ENCODE measurements at places on chromosomes 4 and X. TPM values are rescaled to one million over a fixed set of nuclear protein-coding genes. Genes with fewer than 3 reads are reported as not detected.

- DNase-seq = no peak
Observed at GRCh38 chr4:112736718-112737135, 99.8 kb downstream of the LARP7 start.

GRCh38 chr4:112765317-112765974 lies 128.5 kb downstream of the LARP7 start:
- DNase-seq = no peak

- no peak for DNase-seq
Observed at GRCh38 chr4:153539422-153539821, 73.3 kb downstream of the TMEM131L start.

Gene DGKK
- not detected for polyA plus RNA-seq

DNA sequence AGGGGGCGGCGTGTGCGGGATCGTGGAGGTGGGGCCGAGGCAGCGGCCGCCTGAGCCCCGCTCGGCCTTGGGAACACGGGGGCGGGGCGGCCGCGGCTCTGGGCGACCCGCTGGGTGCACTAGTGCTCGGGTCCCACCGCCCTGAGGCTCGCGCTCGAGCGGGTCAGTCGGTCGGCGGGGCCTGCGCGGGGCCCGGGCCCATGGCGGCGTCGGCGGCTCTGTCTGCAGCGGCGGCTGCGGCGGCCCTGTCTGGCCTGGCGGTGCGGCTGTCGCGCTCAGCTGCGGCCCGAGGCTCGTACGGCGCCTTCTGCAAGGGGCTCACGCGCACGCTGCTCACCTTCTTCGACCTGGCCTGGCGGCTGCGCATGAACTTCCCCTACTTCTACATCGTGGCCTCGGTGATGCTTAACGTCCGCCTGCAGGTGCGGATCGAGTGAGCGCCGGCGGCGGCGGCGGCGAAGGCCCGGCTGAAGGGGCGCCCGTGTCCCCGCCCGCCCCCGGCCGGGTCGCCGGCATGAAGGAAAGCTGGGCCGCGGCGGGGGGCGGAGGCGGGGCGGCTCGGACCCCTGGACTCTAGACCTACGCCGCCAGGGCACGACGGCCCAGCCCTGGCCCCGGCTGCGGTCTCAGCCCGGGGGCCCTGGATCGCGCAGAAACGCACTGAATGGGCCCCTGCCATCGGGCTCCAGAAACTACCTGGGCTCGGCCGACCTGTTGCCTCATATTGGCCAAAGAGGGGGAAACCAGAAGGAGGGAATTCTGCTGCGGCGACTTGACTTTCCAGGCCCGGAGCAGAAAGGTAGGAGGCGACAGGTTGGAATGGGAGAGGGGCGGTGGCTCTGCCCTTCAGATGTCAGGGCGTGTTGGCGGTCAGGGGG lies at the start of gene SMIM10L2A:
Gene SMIM10L2A, plus strand, starts transcription at position 13 of the 878 bp plus-strand sequence. Its CDS starts 188 bp downstream, at position 201.
- no peak for DNase-seq

DNA sequence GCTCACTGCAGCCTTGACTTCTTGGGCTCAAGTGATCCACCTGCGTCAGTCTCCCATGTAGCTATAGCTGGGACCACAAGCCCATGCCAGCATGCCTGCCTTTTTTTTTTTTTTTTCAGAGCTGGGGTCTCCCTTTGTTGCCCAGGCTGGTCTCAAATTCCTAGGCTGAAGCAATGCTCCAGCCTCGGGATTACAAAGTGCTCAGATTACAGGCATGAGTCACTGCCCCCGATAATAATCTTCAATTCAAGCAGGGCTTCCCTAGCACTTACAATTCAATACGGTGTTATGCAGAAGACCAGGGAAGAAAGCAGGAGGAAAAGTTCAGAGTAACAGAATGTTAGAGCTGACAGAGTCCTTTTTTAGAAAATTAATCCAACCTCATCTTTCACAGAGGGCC lies 26.1 kb downstream of the OTOP1 start:
- no peak for DNase-seq

DNA sequence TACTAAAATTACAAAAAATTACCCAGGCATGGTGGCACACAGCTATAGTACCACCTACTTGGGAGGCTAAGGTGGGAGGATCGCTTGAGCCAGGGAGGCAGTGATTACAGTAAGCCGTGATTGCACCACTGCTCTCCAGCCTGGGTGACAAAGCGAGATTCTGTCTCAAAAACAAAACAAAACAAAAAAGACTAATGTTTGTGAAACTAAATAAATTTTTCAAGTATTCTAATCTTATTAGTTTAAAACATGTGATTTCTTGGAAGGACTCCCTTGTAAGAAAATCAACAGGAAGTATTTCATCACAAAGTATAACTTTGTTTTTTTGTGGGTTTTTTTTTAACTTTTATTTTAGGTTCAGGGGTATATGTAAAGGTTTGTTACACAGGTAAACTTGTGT lies 89.6 kb downstream of the EGF start:
- DNase-seq = no peak

Gene ZGRF1
- 9.4 TPM for polyA plus RNA-seq

GRCh38 chrX:13401724-13402123 lies 81.9 kb upstream of the ATXN3L start:
- no peak for DNase-seq

- no peak for DNase-seq
Observed at GRCh38 chr4:41832961-41833360, 84.4 kb upstream of the PHOX2B start.

GRCh38 chrX:103727115-103727514 lies 16.4 kb downstream of the TMEM31 start:
- DNase-seq = no peak

DNA sequence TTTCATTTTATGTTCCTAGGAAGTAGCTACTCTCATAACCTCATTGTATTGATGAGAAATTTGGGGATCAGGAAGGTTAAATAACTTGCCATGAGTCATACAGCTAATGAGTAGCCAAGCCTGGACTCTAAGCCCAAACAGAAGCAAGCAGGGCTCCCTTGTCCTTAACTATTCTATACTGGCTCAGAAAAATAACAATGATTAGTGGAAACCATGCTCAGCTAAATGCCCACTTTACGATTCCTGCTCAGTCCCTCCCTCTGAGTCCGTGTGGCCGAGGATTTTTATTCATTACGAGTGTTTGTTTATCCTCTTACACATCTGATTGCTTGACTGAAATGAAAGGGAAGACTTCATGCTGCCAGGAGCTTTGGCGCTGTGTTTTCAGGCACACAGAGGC lies 100.9 kb downstream of the SLC34A2 start:
- no peak for DNase-seq

Gene DMRTC1
- not detected for polyA plus RNA-seq

Gene OSTC
- polyA plus RNA-seq = 149 TPM

- no peak for DNase-seq
Observed at GRCh38 chr4:2809610-2810180, 16.8 kb downstream of the SH3BP2 start.

GRCh38 chr4:151100531-151100930 lies 1.1 kb downstream of the RPS3A start:
- no peak for DNase-seq

DNA sequence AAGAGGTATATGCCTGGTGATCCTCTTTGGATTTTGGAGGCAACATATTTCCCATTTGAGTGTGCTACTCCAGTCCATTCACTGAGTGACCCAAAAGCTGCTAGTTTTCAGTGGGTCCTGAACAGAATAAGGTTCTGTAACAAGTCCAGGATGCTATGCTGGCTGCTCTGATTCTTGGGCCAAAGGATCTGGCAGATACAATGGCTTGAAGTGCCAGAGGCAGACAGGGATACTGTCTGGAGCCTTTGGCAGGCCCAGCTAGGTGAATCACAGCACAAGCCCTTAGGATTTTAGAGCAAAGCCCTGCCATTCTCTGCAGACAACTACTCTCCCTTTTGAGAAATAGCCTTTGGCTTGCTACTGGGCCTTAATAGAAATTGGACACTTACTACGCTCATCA lies 40.6 kb downstream of the DCHS2 start:
- no peak for DNase-seq

Gene AWAT2
- polyA plus RNA-seq = not detected

DNA sequence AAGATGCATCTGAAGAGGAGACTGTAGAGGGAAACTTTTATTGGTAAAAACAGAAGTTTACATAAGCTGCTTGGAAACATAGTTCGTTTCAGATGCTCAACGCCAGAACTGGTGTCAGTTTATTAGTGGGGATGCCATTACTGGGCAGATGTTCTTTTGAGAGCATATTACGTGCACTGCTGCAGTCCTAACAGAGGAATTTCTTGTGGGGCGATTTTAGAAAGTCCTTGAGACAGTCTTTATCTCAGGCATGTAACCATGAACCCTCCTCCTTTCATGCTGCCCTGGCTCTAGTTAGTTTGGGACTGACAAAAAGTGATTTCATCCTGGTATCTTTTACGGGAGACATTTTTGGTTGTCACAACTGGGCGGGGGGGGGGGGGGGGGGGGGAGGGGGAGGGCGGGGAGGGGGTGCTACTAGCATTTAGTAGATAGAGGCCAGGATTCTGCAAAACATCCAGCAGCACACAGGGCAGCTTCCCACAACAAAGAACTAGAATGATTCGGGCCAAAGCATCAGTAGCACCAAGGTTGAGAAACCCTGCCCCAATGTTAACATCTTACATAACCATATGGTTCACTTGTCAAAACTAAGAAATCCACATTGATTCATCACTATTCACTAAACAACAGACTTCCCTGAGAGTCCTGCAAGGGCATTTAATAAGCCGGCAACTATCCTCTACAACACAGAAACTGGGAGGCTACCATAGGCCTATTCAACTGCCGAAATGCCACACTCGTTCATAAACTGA lies 118.6 kb upstream of the FTHL17 start:
- DNase-seq = no peak

DNA sequence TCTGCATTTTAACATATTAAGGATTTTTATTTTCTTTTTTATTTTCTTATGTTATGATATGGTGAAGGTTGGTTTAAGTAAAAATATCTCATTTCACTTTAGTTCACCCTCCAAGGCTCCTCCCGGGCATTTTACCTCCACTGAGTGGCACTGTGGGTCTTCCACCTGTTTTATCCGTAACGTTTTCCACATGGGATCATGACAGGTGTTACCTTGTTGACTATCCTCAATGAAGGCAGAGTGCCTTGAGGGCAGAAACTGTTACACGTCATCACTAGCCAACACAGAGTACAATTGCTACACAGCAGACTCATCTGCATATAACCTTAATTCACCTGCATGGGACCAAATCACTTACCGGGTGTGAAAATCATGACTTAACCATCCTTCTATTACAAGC lies 105.8 kb downstream of the GEMIN8 start:
- DNase-seq = no peak

Gene ZNF674
- polyA plus RNA-seq = 3.5 TPM

DNA sequence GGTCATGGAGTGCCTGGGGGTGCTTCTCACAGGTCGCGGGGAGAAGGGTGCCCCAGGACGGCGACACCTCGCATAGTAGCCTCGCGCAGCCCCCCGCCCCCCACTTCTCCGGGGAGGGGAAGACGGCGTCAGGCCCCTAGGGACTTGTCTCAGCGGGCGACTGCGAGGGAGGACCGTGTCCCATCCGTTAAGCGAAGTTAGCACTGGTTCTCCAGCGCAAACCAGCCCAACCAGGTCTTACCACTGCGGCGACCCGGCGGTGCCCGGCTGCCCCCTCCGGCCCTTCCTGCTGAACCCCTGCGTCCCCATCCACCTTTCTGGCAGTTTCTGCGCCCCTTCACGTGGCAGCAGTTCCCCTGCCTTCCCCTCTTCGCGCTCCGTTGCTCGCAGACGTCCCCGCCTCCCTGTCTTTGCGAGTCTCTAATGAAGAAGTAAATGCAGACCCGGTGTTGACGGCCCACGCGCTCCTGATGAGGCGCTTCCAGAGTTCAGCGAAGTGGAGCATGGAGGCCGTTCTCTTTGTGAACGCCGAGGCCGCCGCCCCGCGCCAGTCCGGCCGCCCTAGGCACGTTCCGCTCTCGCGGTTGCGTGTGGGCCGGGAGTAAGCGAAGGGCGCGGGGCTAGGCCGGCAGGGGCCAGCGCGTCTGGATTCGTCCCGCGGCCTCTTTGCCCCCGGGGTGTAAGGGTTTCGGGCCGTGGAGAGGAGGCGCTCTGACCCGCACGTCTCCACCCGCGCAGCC lies 3.0 kb downstream of the SLIT2 start:
- no peak for DNase-seq

GRCh38 chrX:74931214-74931613 lies 6.0 kb upstream of the NEXMIF start:
- DNase-seq = no peak

Gene PRR32
- 206 TPM for polyA plus RNA-seq

DNA sequence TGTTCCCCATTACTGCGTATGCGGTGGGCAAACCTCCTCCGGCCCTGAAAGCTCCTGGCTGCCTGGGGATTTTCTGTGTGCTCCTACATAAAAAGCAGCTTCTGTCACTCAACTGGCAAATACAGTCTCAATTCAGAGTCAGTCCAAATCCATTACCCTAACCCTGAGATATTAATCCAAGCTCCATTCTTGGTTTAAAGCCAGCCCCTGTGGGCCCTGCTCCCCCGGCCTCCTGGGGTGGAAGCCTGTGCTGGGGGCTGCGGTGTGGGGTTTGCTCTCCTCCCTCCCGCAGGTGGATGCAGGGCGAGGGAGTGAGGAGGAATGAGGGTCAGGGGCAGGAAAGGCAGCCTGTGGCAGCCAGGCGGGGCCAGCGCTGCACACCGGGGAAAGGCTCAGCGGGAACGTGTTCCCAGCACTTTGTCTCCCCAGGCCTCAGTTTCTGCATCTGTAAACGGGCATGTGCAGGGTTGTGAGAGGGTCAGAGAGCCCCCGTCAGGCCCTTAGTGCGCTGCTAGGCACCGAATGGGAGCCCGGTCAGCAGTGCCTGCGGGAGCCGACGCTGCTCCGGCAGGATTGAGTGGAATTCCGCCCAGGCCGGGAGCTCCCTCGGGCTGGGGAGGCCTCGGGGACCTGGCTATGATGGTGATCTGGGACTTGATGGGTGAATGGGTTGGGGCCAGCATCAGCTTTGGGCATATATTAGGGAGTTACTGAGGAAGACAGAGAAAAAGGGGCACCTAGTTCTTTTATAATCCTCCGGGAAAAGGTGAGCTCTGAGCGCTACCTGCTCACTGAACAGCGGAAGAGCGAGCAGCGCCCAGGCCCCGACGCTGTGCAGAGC lies 6.3 kb upstream of the RGS12 start:
- DNase-seq = no peak

GRCh38 chr4:18209448-18209847 lies 187.9 kb upstream of the LCORL start:
- no peak for DNase-seq

GRCh38 chrX:22159071-22159470 lies 113.6 kb upstream of the CBLL2 start:
- no peak for DNase-seq

GRCh38 chr4:124481123-124481522 lies 231.4 kb downstream of the ANKRD50 start:
- no peak for DNase-seq
